ENCODE measurements at places on chromosomes 4 and X.
A peak's percentile ranks its signal among the peaks of the same experiment; 100 is the strongest.

DNA sequence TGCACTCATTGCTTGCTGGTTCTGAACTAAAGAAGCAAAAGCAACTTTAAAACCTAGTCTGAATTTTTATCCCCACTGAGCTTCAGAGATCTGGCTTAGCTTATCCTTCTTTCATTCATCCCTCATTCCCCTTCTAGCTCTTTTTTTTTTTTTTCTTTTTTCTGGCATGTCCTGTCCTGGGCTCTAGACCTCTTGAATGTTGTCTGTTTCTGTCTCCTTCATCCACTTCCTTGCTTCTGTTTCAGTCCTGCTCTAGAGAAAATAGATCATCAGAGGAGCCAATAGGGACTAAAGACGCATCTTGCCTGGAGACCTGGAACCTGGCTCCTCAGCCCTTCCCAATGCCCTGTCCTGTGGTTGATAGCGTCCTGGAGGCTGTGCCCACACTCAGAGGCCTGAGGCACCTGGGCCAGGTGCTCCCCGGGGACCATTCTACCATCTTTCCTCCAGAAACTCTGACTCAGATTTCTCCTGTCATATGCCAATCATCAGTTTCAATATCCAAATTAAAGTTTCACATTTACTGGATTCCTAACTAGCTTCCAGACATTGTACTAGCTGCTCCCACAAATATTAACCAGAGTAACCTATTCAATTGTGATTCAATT, 115.7 kb upstream of the GATB start:
- DNase-seq, result no peak

DNA sequence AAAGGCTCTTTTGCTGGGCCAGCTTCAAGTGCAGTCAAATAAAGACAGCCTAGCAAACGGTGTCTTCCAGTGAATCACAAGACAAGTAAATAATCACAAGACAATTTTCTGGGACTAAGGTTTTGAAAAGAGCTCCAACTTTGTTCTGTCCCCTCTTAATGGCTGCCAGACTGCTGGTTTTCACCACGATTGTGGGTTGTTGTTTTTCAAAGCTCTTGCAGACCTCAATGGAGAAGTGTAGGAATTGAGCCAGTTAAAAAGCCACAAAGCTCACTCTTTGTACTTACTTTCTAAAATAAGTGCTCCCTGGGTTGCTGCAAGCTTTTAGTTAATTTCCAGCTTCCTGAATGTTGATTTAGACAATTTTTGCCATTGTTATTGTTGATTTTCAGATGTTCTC, 405.8 kb upstream of the HTR2C start:
- DNase-seq, result no peak

- DNase-seq, result no peak
Measured at GRCh38 chr4:70187216-70187615, 8.3 kb upstream of the ODAM start.

GRCh38 chr4:27921231-27921630, 1060.6 kb downstream of the STIM2 start:
- DNase-seq, result no peak

DNA sequence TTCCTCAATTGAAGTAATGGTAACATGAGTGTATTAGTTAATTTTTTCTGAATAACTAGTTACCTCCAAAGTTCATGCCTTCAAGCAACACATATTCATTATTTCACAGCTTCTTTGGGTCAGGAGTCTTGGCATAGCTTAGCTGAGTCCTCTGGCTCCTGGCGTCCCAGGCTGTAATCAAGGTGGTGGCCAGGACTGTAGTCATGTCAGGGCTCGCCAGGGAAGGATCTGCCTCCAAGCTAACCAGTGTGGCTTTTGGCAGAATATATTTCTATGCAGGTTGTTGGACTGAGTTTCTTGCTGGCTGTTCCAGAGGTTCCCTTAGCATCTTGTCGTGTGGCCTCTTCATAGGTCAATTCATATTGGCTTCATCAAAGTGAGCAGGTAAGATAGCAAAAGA, 10.0 kb upstream of the HS3ST1 start:
- no peak for DNase-seq

DNA sequence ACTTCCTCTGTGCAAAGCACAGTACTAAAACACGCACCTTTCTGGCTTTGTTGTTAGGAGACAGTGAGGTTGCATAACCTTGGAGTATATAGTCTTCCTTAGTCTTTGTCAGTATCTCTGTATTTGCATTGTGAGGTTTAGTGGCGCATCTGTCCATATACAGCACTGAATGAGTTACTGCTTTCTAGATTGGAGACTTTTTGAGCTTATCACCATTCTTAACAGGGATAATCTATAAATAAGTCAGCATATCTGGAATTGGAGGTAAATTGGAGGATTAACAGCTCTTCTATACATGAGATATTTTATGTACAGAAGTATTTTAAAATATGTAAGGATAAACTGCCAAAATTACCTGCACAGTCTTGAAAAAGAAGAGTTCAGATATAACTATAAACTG, 4.3 kb downstream of the FHDC1 start:
- no peak for DNase-seq

DNA sequence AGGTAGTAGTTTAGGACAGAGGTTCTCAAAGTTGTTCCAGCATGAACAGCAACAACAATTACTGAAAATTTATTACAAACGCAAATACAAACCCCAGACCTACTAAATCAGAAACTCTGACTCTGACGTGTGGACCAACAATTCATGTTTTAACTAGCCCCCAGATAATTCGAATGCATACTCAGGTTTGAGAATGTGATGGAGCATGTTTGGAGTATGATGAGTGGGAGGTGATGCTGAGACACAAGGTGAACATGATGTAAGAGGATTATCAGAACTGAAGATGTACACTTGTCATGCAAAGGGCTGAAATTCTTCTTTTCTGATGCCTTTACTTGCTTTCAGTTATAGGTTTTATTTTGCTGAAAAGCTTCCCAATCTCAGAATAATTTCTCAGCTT, 323.0 kb downstream of the INPP4B start:
- no peak for DNase-seq

- DNase-seq, result no peak
Measured at GRCh38 chr4:84952004-84952403, 14.5 kb downstream of the WDFY3 start.

DNA sequence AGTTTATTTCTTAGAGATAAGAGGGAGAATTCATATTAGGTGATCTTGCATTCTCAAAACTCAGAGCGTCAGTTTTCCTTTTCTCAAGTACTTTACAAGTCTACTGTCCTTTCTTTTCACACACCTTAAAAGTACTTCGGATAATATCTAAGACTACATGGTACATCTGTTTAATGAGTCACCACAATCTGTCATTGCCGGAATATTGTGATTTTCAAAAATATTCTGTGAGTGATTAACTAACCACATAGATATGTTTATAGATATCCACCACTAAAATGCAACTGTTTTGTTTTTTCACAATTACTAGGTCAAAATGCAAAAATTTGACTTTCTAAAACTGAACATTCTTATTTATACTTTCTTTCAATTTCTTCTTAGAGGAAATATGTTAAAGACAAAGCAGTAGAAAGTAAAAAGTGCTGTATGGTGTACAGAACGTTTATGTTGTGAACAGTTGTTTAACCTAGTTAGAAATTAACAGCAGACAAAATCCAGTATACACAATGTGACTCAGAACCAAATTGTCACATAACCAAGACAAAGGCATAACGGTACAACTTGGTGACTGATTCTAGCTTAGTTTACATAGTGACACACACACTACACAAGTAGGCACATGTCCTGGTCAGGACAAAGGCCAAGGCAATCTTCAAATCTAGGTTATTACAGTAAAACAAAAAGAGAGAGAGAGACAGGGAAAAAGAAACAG, 482.9 kb downstream of the NAF1 start:
- no peak for DNase-seq

- no peak for DNase-seq
Measured at GRCh38 chrX:39275500-39276068, 474.3 kb downstream of the MID1IP1 start.

- peak; percentile 35 for DNase-seq
Measured at GRCh38 chr4:40629401-40630334, at the start of gene RBM47. Gene RBM47, minus strand, starts transcription at chr4:40629864. Its CDS starts 190,971 bp downstream, at chr4:40438893.

DNA sequence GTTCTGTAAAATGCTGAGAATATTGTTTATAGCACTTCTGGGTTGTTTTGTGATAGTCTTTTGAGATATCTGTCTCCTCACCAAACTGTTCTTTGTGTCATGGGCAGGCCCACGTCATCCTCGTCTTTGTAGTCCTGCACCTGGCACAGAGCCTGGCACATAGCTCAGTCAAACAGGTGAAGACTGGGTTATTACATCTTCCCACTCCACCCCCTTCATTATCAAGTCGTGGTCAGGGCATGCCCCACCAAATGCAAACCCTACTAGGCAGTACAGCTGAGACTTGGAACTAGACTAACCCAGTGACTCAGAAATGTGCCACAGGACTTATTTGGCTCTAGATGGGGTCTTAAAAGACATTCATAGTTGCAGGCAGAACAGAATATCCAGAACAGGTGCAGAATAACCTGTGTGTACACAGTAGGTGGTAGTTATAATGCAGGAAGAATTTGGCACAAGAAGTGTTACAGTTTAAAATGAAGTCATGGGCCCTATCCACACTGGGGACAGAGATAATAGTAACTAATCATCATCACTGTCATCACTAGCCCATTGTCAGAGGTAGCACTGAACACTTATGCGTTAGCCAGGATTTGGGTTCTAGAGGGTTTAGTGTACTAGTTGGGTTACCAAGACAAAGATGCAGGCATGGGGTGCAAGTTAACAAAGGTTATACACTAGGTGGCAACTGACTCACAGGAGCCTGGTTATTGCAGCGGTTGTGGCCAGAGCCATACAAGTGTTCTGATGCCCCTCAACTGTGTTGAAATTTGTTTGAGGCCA, 74.9 kb downstream of the TBL1X start:
- DNase-seq, result no peak

DNA sequence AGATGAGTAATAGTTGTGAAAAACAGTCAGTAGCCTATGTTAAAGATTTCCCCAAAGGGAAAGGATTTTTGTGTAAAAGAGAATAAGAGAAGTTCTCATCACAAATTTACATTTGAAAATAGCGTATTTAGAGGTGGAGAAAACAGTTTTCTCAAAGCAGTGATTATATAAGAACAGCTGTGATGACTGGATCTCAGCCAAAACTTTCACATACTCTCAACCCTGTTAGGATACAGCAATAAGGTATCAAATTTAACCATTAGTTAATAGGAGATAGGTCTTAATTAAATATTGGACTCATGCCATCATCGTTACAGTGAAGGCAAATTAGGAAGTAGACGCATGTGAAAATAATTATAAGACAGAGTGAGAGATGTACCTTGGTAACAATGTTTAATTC, 622.7 kb downstream of the PCDH18 start:
- DNase-seq, result no peak

DNA sequence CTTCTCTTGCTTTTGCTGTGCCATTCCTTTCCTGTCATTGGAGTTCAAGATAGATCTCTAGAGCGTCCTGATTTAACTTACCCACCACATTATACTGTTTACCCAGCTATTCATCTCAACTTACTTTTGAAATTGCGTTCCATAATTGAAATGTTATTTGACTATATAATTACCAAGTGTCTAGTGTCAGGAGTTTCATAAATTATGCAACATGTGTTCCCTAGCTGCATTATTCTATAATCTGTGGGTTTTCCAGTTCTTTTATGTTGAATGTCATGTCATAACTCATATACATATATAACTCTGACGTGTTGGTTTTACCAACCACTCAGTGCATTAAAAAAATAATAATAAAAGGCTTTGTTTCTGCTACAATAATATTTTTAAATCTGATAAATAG, 285.9 kb upstream of the ARSJ start:
- DNase-seq, result no peak

GRCh38 chr4:40613456-40613855, 16.2 kb downstream of the RBM47 start:
- no peak for DNase-seq

- no peak for DNase-seq
Measured at GRCh38 chrX:850471-850916, 219.9 kb downstream of the SHOX start.

- DNase-seq, result no peak
Measured at GRCh38 chrX:123665197-123665596, 67.7 kb downstream of the THOC2 start.

DNA sequence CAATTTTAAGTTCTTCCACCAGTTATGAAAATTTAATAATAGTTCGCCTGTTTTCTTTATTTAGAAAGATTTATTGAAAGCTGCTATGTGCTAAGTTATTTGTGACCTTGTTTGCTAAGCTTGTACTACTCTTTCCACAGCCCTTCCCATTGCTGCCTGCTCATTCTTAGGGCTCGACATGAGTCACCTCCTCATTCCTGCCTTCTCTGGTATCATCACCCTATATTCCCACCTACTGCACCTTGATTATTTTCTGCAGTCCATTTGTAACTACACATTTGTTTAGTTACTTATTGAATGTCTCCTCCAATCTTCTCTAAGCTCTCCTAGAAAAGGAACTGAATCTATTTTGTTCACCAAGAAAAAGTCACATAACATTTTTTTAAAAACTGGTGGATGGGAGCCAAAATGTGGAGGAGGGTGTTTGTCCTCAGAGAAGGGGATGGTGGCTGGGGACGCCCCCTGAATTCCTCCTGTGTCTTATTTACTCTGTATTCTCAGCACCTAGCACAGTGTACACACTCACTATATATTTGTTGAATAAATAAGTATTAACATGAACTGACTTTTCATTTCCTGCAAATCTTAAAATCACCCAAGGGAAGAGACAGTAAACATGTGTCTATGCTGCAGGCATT, 3.7 kb upstream of the RAB9A start:
- DNase-seq, result no peak

DNA sequence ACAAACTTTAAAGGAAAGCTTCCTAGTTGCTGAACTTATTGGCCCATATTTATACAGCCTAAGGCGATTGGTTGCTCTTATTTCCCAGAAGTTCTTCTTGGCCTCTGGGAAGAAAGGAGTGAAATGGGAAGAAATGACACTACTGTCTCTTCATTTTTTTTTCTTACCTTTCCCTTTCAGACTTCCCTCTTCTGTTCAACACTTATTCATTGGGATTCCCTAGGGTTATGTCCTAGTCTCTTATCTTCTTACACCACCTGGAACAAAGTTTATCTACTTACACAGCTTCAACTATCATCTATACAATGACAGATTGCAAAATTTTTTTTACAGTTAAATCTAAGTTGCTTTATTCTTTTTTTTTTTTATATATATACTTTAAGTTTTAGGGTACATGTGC, 68.0 kb downstream of the SNX12 start:
- DNase-seq, result no peak

Data from HEK293T (cell line).